Stimulated activated CD8-positive, alpha-beta memory T cell treated with anti-CD3 and anti-CD28 coated beads, Interleukin-15, amount 100 ng/mL, for 4 hours (primary cell): ENCODE measurements at places on chromosomes 3 and 15.

DNA sequence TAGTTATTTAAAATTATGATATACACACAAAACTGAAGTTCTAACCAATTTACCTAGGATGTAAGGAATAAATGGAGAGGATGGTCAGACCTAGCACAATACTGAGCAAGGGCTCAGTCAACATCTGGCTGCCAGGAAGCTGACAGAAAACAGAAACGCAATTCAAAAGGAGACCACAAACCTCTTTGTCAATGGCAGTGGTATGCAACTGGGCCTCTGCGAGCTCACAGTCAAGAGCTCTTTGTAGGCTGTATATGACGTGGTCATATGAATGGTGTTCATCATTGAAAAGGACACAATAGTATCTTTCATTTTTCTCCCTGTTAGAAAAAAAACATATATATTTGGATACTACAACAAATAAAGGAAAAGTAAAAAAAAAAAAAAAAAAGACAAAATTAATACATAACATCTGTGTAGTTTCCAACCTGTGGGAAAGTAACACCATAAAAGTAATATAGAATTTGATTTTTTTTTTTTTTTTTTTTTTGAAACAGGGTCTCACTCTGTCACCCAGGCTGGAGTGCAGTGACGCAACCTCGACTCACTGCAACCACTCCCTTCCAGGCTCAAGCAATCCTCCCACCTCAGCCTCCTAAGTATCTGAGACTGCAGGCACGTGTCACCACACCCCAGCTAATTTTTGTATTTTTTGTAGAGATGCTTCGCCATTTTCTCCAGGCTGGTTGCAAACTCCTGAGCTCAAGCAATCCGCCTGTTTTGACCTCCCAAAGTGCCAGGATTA, 37.9 kb downstream of the UBR1 start:
- DNase-seq: no peak

- no peak for DNase-seq
Observed at GRCh38 chr15:63048776-63049665, 6.5 kb downstream of the TPM1 start.

DNA sequence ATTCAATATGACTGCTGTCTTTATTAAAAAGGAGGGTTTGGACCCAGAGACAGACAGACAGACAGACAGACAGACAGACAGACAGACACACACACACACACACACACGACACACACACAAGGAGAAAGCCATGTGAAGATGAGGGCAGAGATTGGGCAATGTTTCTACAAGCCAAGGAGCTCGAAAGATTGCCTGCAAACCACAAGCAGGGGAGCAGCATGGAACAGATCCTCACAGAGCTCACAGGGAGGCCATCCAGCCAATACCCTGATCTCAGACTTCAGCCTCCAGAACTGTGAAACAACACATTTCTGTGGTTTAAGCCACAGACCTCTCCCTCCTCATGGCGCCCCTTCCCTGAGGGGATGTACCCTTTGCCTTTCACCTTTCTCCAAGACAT, 35.8 kb upstream of the ABHD2 start:
- no peak for DNase-seq

DNA sequence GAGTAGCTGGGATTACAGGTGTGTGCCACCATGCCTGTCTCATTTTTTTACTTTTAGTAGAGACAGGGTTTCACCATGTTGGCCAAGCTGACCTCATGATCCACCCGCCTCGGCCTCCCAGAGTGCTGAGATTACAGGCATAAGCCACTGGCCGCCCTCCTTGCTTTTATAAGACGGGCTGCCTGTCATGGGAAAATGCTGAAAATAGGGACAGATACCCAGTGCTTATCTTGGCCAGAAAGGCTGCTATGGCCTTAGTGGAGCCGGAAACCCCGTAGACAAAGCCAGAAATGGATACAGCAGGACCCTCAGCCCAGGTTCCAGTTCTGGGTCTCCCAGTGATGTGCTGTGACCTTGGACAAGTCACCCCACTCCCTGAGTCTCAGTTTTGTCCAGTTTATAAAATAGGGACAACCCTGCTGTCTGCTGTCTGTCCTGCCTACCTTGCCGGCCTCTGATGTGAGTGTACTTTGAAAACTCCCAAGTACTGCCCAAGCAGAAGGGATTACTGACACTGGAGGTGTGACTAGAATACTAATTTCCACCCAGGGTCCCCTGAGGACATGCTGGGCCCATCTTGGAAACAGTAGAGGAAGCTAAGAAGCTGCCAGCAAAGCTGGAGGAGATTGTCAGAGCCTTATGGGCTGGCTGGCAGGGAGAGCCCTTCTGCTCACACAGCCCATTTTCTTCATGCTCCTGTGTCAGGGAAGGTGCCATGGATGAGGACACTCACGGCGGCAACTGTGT, 59.6 kb downstream of the BDH1 start:
- no peak for DNase-seq

DNA sequence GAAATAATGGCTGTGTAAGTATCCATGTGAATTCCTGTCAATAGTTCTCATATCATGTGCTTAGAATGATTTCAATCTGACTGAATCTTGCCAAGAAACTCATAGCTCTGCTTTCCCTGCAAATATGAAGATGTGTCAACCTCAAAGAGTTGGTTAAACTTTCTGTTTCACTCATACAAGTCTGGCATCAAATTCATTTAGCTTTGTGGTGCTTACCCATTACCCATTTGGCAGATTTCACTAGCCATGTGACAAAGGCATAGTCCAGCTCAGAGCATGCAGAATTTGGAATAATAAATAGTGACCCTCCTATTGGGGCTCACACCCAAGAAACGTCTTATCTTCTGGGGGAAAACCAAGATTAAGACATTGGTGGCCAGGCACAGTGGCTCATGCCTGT, 256.6 kb upstream of the TPRG1 start:
- DNase-seq: no peak
